ENCODE measurements at places on chromosomes 4 and X.

DNA sequence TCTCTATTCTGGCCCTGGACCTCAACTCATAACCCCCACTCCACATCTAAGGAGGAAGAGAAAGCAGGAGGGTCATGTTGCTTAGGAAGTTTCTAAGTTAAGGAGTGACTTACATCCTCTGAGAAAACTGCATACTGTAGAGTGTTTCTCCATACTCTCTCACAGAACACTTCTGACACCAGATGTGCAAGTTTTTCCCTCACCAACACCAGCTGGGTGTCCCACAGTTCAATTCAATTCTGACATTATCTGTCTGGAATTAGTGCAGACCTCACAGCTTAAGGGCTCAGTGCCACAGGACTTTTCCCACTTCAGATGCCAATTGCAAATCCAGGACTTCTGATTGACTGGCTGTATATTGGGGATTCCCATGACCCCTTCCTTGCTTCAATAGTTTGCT, 89.0 kb upstream of the SFRP2 start:
- no peak for DNase-seq

DNA sequence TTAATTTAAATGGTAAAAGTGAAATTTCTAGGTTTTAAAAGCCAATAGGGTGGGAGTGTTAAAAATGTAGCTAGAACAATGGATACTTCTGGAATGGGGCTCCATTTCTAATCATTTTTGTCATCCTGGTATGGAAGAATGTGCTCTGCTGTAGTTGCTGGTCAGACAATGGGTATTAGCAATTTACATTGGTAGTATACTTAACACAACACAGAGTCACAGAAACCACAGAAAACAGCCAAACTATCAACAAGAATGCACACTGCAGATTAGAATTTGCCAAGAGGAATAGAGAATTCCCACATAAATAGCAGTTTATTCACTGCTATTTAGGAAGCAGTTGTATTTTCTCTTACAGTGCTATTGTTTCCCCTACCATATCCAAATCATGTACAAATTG, 319.6 kb downstream of the PPP3CA start:
- no peak for DNase-seq

- DNase-seq: no peak
Measured at GRCh38 chrX:150348365-150348764, 14.8 kb upstream of the MAMLD1 start.

DNA sequence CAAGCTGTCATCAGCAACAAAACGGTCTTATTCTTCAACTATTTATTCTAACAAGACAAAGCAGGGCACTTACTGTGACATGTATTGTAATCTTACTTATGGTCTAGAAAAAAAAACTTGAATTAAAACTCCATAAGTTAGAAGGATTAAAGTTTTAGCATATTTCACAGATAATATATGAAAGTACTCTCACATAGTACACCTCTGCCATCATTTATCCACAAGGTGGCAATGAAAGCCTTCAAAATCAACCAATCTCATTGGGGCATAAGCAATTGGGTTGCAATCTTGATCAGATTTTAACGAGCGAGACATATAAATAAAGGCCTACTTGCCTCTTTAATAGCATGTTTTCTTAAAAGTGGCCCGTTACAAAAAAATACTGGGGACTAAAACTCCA, 1382.9 kb downstream of the FAM133A start:
- DNase-seq: no peak

DNA sequence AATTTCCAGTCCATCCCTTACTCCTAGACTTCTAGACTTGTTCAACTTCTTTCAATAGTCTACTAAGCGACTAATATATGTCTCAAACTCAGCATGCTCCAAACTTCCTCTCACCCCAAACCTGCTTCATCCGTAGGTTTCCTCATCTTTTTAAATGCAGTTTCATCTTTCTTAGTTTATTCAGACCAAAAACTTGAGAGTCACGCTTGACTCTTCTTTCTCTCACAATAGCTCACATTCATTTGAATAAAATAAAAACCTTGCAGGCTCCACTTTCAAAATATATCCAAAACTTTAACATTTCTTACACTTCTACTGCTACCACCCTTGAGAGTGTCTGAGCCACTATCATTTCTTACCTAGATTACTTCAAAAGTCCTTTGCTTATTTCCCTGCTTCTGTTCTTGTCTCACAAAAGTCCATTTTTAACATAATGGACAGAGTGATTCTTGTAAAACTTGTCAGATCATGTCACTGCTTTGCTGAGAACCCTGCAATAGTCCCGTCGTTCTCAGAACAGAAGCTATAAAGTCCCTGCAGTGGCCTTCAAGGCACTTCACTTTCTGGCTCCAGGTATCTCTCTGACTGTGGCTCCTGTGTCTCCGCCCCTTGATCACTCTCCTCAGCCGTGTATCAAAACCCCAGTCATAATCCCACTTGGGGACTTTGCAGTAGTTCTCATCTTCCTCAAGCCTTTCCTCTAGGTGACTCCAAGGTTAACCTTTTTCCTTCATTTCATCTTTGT, 167.6 kb downstream of the ARHGAP24 start:
- no peak for DNase-seq

- no peak for DNase-seq
Measured at GRCh38 chrX:47143894-47144625, 442 bp downstream of the NDUFB11 start.

- DNase-seq: no peak
Measured at GRCh38 chr4:93825551-93826216, 2.9 kb upstream of the ATOH1 start.

GRCh38 chr4:20666012-20666860, 34.0 kb upstream of the PACRGL start:
- DNase-seq: no peak

DNA sequence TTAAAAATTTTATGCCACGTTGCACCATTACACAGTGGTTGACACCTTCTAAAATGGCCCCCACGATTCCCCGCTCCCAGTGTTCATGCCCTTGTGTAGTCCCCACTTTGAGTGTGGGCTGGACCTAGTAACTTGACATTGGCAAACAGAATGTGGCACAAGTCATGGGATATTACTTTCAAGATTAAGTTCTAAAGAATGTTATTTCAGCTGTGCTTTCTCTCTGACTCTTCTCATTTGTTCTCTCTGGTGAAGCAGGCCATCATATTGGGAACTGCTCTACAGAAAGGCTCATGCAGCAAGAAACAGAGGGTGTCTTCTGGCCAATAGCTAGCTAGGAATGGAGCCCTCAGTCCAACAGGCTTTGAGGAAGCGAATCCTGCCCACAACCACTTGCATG, 67.1 kb downstream of the ATXN3L start:
- no peak for DNase-seq

- no peak for DNase-seq
Measured at GRCh38 chr4:72974694-72975487, 94.6 kb downstream of the COX18 start.

- no peak for DNase-seq
Measured at GRCh38 chrX:14232688-14233087, 203.0 kb upstream of the GEMIN8 start.

GRCh38 chr4:59127006-59127405, 2016.8 kb upstream of the IGFBP7 start:
- DNase-seq: no peak

- DNase-seq: no peak
Measured at GRCh38 chr4:186727977-186728519, 4.4 kb upstream of the FAT1 start.
